ENCODE measurements at places on chromosomes 11 and 22.

GRCh38 chr11:117793583-117793982, 3.4 kb downstream of the DSCAML1 start:
- DNase-seq = no peak

GRCh38 chr11:35089666-35090065, 49.3 kb upstream of the CD44 start:
- no peak for DNase-seq

GRCh38 chr22:42190274-42190673, 59.7 kb upstream of the CYP2D6 start:
- DNase-seq = no peak

GRCh38 chr22:30743257-30744020, 48.8 kb downstream of the OSBP2 start:
- DNase-seq = no peak

DNA sequence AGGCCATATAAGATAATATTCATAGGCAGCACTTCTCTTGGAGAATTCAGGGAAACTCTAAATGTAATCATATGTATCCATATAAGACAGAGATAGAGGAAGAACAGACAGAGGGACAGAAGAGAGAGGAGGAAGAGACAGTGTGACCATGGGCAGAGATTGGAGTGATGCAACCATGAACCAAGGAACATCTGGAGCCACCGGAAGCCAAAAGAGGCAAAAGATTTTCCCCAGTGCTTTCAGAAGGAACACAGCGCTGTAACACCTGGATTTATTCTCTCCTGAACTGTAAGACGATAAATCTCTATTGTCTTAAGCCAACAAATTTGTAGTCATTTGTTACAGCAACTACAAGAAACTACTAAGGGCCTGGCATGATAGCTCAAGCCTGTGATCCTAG, 57.7 kb downstream of the GAB2 start:
- DNase-seq = no peak

- DNase-seq = no peak
Observed at GRCh38 chr11:65781962-65782815, 1.4 kb upstream of the AP5B1 start.

GRCh38 chr22:25656724-25657123, 85.3 kb upstream of the MYO18B start:
- no peak for DNase-seq

GRCh38 chr11:110728883-110729282, 16.6 kb upstream of the ARHGAP20 start:
- DNase-seq = peak; percentile 9

DNA sequence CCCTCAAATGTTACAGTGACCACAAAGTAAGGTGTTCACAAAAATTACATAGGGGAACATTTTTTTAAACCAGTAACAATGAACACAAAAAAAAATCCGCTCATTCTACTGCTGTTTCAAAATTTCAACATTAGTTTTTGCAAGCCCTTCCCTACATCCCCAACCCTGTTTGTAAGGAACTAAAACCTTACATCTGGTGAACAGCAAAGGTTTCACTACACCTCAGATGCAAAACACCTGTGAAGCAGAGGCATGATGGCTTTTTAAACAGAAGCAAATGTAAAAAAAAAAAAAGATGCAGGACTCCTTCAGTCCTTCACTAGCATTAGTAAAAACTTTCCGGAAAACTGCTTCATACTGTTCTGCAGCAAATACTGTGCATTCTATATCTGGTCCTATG, 50.0 kb upstream of the API5 start:
- DNase-seq = no peak

GRCh38 chr11:66624450-66624849, 8.0 kb downstream of the RBM14 start:
- no peak for DNase-seq

GRCh38 chr22:49627217-49628181, 200.2 kb downstream of the BRD1 start:
- DNase-seq = no peak

- DNase-seq = no peak
Observed at GRCh38 chr11:10158461-10158860, 135.6 kb downstream of the SBF2 start.

GRCh38 chr22:31556627-31557203, 60.4 kb downstream of the SFI1 start:
- peak; percentile 72 for DNase-seq

DNA sequence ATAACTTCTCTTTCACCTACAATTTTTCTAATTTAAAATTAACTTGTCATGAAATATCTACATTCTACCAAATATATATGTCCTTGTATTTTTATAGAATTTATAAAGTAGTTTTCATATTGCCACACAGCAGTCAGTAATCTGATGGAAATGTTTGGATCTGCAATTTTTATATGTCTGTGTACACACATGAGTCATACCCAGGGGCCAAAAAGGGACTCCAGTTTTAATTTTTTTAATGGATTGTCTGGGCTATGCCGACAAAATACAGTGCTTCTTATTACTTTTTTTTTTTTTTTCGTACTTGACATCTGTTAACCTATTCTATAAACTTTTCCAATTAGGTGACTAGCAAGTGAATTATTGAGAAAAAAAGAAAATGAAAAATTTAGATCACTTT, 6.3 kb downstream of the GUCY1A2 start:
- DNase-seq = no peak

DNA sequence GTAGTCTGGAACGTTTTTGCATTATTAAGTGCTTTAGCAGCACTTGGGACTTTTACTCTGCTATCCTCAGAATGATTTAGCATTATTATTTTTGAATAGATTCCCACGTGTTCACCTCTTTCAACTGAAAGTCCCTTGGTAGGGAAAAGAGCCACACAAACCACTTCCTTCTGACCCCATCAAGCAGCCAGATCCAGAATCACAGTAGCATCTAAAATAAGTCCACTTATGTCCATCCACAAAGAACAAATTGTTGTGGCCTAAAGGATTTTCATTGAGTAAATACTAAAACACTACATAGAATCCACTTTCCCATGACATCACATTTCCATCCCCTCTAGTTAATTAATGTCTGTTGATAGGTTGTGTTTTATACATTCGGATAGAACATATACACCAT, 381.7 kb downstream of the AASDHPPT start:
- DNase-seq = no peak

GRCh38 chr11:69483691-69484426, 2.4 kb downstream of the LINC01488 start:
- no peak for DNase-seq

DNA sequence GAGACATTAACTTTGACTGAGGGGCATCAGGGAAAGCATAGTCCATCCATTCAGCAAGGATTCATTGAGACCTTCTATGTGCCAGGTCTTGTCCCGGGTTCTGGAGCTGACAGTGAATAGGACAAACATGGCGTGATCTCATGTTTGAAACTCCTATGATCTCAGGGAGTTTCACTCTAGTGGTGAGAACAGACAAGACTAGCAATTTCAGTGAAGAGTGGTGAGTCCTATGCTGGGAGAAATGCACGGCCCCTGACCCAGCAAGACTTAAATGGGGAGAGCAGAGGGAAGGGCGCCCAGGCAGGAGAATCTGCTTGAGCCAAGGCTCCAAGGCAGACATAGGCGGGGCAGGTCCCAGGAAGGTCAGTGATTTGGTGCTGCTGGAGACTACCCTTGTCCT, 155.7 kb downstream of the CEP164 start:
- no peak for DNase-seq

- no peak for DNase-seq
Observed at GRCh38 chr11:45334410-45334809, 48.3 kb upstream of the SYT13 start.

- no peak for DNase-seq
Observed at GRCh38 chr11:35953081-35953760, 9.4 kb downstream of the LDLRAD3 start.
